T-cell (primary cell): ENCODE measurements at places on chromosomes 16 and 17.

DNA sequence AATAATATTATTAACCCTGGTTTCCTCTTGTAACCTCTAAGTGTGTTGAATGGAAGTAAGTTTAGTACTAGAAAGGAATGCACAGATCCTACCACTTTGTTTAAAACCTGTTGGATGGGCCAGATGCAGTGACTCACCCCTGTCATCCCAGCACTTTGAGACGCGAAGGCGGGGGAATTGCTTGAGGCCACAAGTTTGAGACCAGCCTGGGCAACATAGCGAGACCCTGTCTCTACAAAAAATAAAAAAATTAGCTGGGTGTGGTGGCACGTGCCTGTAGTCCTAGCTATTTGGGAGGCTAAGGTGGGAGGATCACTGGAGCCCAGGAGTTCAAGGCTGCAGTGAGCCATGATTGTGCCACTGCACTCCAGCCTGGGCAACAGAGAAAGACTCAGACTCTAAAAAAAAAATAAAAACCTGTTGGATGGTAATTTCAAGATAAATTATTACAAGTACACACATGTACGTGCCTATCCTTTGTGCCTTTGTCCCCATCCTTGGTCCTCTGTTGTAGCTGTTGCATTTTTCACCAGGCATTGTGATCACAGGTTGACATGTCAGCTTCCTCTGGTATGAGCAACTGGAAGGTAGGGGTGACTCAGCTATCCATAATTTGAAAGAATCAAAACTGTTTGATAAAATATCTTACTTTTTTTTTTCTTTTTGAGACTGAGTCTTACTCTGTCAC is 30.7 kb upstream of the METTL9 start:
- H3K27ac ChIP-seq: no peak overlapping the region
- no peak overlapping the region for H3K4me3 ChIP-seq
- H3K4me1 ChIP-seq: peaks cover 5% of the 10 kb centered on the region
- DNase-seq: no peak
- H3K27me3 ChIP-seq: peaks cover 15% of the 10 kb centered on the region
- H3K36me3 ChIP-seq: no peaks in the 10 kb centered on the region

- H3K27me3 ChIP-seq: no peaks in the 10 kb centered on the region
- DNase-seq: peak; percentile 0
- no peak overlapping the region for H3K4me3 ChIP-seq
These were observed 121.5 kb downstream of the STXBP4 start for GRCh38 chr17:55090079-55090492.

GRCh38 chr17:35740997-35741931 is 9.8 kb downstream of the RASL10B start:
- no peaks in the 10 kb centered on the region for H3K4me1 ChIP-seq
- H3K27me3 ChIP-seq: peaks cover 7% of the 10 kb centered on the region
- no peak overlapping the region for H3K27ac ChIP-seq

DNA sequence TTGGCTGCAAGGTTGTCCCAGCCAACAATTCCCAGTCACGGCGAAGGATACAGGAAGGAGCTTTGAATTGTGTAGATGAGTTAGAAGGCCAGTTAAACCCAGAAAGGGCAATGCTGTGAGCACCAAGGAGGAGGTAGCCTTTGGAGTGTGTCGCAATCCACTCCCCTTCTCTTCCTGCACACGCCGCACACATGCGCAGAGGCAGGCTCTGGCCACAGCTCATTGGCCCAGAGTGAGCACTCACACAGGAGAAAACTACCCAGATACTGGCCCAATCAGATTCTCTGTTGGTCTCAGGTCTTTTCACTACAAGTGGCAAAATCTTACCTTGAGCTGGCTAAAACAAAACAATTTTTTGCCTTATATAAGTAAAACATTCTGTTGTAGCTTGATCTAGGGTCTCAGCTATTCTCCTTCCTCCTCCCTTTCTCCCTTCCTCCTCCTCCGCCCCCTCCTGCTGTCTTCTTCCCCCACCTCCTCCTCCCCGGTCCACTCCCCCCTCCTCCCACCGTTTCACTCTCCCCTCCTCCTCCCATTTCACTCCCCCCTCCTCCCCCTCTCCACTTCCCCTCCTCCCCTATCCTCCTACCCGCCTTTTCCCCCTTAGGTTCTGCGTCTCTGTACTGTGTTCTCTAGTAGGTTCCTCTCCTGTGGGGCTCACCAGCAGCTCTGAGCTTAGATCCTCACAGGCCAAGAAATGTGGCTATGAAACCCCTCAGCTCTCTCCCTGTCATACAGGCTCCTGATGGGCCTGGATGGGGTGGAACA is 344.9 kb downstream of the CPPED1 start:
- peaks cover 16% of the 10 kb centered on the region for H3K4me1 ChIP-seq
- H3K36me3 ChIP-seq: no peaks in the 10 kb centered on the region
- peak overlapping the region; percentile 29 for H3K27ac ChIP-seq
- no peaks in the 10 kb centered on the region for H3K27me3 ChIP-seq
- peak overlapping the region; percentile 30 for H3K4me3 ChIP-seq

DNA sequence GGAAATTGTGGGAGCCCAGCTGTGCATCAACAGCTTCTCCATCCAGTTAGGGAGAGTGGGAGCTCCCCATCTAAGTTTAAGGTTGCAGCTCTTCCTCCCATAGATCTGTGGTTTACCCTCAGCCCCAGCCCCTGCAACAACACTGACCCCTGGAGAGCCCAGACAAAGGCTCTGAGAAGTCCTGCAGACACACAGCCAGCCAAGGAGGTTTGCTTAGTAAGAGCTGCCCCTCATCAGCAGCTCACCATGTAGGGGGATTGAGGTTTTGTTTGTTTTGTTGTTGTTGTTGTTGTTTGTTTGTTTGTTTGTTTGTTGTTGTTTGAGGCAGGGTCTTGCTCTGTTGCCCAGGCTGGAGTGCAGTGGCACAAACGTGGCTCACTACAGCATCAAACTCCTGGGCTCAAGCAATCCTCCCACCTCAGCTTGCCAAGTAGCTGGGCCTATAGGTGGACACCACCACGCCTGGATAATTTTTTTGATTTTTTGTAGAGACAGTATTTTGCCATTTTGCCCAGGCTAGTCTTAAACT is 138.6 kb downstream of the CLEC16A start:
- H3K27ac ChIP-seq: no peak overlapping the region
- H3K36me3 ChIP-seq: no peaks in the 10 kb centered on the region
- no peaks in the 10 kb centered on the region for H3K27me3 ChIP-seq
- peaks cover 20% of the 10 kb centered on the region for H3K4me1 ChIP-seq
- no peak overlapping the region for H3K4me3 ChIP-seq
